ENCODE measurements at places on chromosomes 11 and 22.
A peak's percentile ranks its signal among the peaks of the same experiment; 100 is the strongest.

DNA sequence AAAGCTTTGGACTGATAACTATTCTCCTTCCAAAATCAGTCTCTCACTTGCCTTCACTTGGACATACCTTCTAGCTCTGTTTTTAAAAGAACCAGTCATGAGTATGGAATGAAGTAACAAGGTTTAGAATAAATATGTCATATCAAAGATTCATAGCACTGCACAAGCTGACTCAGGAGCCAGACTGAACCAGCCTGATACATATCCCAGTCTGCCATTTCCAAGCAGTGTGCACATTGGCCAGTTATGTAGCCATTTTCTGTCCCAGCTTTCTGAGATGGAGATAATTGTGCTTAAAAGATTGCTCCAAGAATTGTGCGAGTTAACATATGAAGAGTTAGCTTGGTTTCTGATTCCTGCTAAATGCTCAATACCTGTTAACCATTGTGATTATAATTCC is 311.3 kb downstream of the C11orf87 start:
- DNase-seq = no peak

- no peak for DNase-seq
Observed at GRCh38 chr22:47068626-47068996, 306.2 kb downstream of the TBC1D22A start.

GRCh38 chr11:12259956-12260355 is 117.4 kb upstream of the PARVA start:
- no peak for DNase-seq

DNA sequence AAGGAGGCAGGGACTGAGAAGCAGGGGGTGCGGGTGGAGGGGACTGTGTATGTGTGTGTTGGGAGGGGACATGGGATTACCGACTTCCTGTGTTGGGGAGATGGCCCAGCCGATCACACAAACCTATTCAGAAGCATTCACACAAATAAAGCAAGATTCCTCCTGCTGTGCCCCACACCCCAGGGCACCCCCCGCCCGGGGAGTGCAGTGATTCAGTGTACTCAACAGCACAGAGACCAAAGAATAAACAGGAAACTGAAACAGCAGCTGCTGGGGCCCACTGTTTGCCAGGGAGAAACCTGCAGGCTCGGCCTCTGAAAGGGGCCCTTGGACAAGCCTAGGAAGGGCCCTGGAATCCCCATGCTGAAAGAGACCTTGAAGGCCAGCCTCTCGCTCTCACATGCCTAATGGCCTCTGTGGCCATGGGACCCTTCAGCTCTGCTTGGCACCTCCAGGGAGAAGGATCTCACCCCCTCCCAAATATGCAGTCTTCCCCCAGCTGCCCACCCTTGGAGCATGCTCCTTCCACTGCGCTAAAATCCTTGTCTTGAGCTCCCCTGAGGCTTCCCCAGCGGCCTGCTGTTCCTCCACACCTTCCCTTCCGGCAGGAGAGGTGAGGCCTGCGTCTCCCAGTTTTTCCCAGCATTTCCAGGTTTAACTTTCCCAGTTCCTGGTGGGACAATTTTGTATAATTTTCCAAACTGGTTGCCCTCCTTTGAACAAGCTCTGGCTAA is 72.9 kb downstream of the CSNK2A3 start:
- no peak for DNase-seq

DNA sequence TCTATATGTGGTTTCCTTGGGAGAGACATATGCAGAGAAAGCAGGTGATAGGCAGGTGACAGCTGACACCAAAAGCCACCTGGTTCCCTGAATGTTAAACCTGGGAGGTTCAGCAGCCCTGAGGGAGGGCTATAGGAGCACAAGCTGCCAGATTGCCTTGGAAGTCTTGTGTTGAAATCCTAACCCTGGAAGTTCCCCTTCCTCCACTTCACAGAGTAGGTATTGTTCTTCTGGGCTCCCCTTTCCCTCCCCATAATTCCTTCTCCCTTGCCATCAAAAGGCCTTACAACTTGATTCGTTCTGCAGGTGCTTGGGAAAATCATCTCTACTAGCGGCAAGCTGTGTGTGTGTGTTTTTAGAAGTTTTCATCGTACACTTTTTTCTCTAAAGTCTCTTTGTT is 5.4 kb downstream of the LDLRAD3 start:
- DNase-seq = no peak

- no peak for DNase-seq
Observed at GRCh38 chr22:38881997-38882879, 10.2 kb upstream of the CBX6 start.

- no peak for DNase-seq
Observed at GRCh38 chr11:122521626-122522025, 133.9 kb upstream of the UBASH3B start.

- DNase-seq = peak; percentile 50
Observed at GRCh38 chr22:43346521-43346929, 3.4 kb upstream of the SCUBE1 start.

Data from CD4-positive, alpha-beta T cell treated with Interleukin-6 at 100 ng/mL for 8 hours (primary cell).